ENCODE measurements at places on chromosomes 6 and 20.

DNA sequence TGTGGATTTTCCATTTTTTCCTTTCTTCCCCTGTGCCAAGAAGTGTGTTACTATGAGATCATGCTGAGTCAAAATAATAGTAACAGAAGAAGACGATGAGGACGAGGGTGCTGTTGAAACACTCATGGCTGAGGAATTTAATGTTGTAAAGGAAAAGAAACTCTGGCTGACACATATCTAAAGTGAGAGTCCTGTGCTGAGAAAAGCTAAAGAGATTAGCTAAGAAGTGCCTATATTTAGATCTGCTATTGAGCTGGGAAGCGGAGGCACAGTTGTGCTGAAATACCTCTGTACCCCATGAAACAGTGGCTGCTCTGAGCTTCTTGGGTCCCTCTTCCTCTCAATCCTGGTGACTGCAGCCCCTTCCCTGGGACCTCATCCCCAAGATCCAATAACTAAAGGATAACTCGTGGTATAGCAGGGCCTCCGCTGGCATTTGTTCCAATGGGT is 1.1 kb upstream of the SYTL3 start:
- DNase-seq = no peak

DNA sequence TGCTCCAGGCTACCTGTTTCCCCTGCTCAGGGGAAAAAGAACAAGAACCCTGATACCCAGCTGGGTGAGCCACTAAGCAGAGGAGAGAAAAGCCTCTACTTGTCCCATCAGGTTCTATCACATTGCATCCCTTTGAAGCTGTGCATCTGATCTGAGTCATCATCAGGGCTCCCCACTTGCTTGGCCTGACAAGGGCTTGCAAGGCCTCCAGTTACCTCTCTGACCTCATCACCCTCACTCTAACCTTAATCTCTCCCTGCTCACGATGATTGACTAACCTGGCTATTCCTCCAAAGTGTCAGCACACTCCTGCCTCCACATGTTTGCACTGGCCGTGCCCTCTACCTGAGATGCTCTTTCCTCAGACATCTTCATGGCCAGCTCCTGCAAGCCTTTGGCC is 309.5 kb upstream of the CHD6 start:
- no peak for DNase-seq

- no peak for DNase-seq
Measured at GRCh38 chr6:17744019-17744756, 37.5 kb upstream of the NUP153 start.

DNA sequence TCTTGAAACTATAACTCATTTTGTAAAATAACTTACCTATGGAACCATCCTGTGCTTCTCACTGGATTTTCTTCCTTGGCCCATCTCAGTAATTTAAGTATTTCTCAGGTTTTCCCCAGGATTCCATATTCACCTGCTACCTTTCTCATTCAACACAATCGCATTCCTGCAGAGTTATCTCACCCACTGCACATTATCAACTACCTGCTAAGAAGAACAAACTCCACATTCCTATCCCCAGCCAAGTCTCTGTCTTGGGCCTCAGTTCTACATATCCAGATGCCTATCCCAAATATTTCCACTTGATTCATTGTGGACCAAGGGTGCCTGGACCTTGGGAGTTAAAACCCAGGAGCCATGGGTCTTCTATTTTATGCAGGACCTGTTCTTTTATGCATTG is 60.2 kb upstream of the KCNQ5 start:
- DNase-seq = no peak

- DNase-seq = no peak
Measured at GRCh38 chr20:41998539-41999341, 380.6 kb upstream of the CHD6 start.

DNA sequence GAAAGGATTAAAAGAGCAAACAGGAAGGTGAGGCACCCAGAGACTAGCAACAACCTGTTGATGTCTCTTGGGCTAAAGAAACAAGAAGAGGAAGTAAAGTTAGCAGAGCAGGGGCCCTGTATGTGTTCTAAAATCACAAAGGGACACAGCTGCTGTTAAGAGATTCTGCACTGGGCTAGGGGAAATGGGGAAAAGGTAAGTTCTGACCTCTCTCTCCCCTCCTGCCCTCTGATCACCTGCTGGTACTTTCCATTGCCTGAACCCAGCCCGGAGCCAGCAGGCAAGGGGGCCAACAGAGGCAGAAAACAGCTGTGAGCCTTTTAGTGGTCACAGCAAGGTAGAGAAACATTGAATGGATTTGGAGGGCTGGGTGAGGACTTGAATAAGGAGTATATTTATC is 13.5 kb upstream of the CNR1 start:
- no peak for DNase-seq

DNA sequence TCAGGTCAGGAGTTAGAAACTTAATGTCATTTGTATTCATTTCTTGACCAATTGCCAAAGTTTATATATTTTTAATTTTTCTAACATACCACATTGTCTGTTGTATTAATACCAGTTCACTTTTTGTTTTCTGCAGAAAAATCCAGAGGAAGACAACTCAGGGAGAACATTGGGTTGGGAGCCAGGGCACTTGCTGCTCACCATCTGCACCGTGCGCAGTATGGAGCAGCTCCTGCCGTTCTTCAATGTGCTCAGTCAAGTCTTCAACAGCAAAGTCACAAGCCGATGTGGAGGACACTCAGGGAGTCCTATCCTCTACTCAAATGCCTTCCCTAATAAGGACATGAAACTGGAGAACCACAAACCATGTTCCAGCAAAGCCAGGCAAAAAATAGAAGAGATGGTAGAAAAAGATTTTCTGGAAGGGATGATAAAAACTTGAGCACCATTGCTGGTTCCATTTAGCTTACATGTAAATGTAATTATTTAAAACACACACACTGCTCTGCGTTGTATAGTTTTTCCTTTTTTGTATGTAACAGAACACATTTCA is 25.3 kb downstream of the PGM3 start:
- no peak for DNase-seq

GRCh38 chr6:29632789-29633533 is at the start of gene GABBR1:
GABBR1 (minus strand) TSS chr6:29633183; CDS start chr6:29632385, 798 bp downstream.
- DNase-seq = peak; percentile 41

DNA sequence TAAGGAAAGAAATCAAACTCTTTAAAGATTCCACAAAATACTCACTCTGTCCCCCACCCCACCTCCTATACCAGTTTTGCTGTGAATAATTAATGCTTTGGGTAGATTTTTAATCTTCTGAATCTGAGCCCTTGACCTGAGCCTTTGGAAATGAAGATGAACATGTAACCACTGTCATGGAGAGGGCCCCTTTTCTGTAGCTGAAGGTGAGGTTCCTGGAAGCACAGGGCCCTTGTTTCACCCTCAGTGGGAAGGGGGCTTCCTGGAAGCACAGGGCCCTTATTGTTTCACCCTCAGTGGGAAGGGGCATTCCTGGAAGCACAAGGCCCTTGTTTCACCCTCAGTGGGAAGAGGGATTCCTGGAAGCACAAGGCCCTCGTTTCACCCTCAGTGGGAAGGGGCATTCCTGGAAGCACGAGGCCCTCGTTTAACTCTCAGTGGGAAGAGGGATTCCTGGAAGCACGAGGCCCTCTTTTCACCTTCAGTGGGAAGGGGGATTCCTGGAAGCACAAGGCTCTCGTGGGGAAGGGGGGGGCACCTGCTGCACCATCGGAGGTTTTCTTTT is 75.7 kb downstream of the DACT2 start:
- no peak for DNase-seq

- DNase-seq = no peak
Measured at GRCh38 chr6:125213939-125214338, 60.4 kb downstream of the TPD52L1 start.

DNA sequence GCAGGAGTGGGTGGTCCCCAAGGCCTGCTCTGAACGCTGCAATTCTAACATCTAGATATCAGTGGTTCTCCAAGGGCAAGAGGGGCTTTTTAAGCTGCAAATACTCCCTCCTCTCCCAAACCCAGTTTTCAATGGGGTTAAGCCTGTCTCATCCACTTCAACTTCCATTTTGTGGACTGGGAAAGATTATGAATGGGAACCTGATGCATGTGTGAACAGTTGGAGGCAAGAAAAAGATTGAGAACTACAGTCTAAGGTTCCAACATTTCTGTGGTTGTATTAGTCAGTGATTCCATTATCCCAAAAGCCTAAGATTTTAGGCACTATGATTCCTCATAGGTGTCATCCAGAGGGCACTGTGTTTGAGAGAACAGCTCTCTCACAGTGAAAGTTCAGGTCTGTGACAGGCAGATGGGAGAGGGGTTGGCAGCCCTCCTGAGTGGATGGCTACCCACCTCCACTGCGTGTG is 53.7 kb downstream of the HNF4A start:
- DNase-seq = no peak

- no peak for DNase-seq
Measured at GRCh38 chr6:157822245-157823000, 623 bp upstream of the SNX9 start.

DNA sequence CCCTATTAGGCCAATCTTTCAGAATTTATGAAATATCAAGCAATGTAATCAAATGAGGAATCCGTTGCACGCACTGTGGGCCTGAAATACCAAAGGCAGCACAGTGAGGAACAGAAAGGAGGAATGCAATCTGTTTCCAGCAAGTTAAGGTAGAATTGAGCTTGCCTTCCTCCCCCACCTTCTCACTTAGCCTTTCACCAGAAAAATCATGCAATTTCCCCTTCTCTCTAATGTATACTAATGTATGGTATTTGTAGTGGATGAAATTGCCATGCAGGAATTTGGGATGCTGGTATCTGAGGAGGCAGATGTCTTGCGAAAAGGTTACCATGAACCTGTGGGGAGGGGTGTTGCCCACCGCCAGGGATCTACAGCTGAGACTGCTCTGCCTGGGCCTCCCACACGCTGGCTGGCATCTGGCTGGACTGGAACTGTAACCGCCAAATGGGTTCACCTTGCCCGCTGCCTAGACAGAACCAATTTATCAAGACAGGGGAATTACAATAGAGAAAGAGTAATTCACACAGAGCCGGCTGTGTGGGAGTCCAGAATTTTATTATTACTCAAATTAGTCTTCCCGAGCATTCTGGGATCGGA is 222.4 kb upstream of the MYLIP start:
- no peak for DNase-seq

- DNase-seq = no peak
Measured at GRCh38 chr6:143068001-143068400, 7.3 kb downstream of the AIG1 start.
